ENCODE measurements at places on chromosomes 16 and 17.

- no peak for DNase-seq
These were observed 126.4 kb upstream of the SMURF2 start for GRCh38 chr17:64788286-64789060.

DNA sequence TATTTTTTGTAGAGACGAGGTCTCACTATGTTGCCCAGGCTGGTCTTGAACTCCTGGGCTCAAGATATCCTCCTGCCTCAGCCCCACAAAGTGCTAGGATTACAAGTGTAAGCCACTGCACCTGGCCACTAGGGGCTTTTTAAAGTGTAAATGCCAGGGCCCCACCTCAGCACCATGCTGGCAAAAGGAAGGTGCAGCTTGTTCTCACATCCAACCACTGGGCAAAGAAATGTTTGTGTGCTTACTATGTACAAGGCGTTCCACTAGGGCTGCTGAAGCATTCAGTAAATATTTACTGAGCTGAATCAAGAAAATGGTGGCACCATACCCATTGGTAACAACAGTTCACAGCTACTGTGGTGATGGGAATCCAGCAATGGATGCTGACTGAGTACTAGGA is 22.6 kb downstream of the COG1 start:
- DNase-seq = no peak

- no peak for DNase-seq
These were observed 5.6 kb downstream of the FMNL1 start for GRCh38 chr17:45227101-45227925.

DNA sequence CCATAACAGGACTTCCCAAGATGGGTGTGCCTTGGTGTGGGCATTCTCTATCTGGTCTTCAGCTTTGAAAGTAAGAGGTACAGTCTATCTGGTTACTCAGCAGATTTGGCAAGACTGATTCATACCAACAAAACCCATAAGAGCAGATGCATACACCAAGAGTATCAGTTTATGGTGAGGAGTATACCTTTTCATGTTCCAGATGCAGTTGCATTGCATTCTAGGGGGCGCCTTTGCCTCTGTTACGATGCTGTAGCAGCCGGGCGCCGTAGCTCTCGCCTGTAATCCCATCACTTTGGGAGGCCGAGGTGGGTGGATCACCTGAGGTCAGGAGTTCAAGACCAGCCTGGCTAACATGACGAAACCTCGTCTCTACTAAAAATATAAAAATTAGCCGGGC is 31.1 kb upstream of the CARMIL2 start:
- DNase-seq = no peak

GRCh38 chr16:3846595-3847091 is 33.9 kb downstream of the CREBBP start:
- DNase-seq = no peak

DNA sequence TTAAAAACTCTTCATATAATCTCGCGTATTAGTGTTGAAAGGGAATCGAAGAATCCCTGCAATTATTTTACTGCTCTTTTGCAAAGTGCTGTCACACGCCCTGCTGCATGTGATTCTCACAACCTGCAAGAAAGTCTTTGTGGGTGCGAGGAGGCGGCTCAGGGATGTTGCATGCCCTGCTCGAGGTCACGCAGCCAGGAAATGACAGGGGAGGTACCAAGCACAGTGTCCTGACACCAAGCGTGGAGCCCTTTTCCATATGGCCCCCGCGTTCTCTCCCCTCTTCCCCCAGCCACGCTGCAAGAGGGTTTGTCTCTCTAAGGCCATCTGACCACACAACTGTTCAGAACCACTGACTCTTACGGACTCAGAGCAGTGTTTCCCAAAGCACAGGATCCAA is 37.6 kb downstream of the OR3A1 start:
- no peak for DNase-seq

DNA sequence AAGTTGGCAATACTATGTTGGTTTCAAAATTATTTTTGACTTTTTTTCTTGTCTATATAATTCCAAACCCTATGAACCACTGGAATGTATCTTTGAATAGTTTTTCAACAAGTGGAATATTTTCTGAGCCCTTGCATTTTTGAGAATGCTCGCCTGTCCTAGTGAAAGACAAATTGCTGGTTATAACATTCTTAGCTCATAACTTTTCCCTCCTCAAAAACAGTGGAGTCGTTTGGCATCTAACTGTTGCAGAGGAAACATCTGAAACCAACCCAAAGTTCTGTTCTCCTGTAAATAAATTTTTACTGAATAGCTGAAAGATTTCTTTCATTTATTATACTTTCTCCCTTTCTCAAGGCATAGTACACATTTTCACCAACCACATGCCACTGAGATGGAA is 11.3 kb upstream of the COX10 start:
- DNase-seq = no peak

GRCh38 chr17:80786470-80786869 is 205.2 kb upstream of the CHMP6 start:
- peak; percentile 87 for DNase-seq

DNA sequence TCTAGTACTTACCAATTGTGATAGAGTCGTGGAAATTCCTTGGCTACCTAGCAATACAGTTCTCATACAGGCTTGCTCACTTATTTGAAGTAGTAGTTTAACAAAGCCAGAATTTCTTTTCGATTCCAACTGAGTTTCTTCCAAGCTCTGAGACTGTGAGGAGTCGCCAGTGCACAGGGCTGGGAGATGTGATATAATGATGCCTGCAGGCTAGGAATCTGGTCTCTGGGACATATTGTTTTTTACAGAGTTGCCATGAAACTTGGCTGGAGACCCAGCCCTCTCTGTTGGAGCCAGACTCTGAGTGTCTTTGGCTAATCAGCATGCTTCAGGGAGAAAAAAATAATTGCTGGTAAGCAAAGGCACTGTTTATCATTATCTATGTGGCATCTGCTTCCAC is 698.8 kb upstream of the GOT2 start:
- DNase-seq = no peak

DNA sequence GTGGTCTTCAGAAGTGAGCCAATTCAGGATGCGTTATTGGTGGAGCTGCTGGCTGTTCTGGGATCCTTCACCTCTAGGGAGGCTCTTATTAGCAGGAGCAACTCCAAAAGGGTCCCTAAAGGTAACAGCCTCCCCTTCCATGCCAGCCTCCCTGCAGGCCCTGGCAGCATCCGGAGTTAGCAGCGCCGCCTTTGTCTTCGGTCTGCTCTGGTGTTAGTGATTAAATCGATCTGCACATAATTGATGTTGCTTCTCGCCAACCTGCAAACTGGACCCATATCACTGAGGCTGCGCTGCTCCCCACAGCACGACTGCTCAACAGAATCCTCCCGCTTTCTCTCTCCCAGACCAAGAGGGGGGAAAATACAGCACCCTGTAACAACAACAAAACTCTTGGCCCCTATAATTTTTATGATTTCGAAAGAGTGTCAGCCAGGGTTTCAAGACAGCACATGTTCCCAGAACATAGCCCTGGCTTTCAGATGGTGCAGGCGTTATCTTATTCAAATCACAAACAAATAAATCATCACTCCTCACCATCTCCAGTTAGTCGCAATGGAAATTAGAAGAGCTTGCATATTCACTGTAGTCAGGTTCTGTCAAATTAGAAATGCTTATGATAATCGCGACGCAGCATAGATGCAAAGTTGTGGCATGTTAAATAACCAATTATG is 76.0 kb downstream of the IRX3 start:
- DNase-seq = no peak

GRCh38 chr16:4544473-4544872 is 5.9 kb upstream of the CDIP1 start:
- no peak for DNase-seq

GRCh38 chr16:64872101-64872500 is 249.8 kb downstream of the CDH11 start:
- no peak for DNase-seq

Measured in NCI-H187 (cell line).